ENCODE measurements at places on chromosomes 6 and 20.

GRCh38 chr6:53320964-53321363, 27.8 kb downstream of the ELOVL5 start:
- no peak for DNase-seq

- no peak for DNase-seq
Observed at GRCh38 chr6:105609375-105609991, 206.6 kb upstream of the PREP start.

GRCh38 chr20:32440069-32440757, 82.1 kb downstream of the ASXL1 start:
- DNase-seq = no peak

GRCh38 chr20:47238780-47239718, 117.5 kb downstream of the ZMYND8 start:
- no peak for DNase-seq

- DNase-seq = no peak
Observed at GRCh38 chr6:108361312-108361932, 66.6 kb downstream of the AFG1L start.

DNA sequence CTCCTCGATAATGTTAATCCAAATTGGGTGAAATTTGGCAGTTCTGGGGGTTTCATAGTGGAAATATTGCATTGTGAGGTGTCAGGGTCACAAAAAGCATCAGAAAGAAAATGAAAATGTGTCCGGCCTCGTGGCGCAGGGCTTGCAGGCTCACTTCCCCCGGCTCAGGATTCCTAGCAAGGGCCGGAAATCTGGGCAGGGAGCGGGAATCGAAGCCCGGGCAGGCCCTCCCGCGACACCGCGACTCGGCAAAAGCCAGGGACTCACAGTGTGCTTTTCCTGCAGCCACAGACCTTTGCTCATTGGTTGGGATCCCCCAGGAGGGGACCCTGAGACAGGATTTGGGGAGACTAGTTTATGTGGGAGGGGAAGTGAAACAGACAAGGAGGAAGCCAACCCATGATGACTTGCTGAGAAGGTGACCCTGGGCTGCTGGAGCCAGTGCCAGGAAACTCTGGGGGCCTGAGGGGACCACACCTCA, 847 bp upstream of the CD93 start:
- no peak for DNase-seq

- no peak for DNase-seq
Observed at GRCh38 chr6:40397287-40398033, 189.7 kb downstream of the LRFN2 start.

DNA sequence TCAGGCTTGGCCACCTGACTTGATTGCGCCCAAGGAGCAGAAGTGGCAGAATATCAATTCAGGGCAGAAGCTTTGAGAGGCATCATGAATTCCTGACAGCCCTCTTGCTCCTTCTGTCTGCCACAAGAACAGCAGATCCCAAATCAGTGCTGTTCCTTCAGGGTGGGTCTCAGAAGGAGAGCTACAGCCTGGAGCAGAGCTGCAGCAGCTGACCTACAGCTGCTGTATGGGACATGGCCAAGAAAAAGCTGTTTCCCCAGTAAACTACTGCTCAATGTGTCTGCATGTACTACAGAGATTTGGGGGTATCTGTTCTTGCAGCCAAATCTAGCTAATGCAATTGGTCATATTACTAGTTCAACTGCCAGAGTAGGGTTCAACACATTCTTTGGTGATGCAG, 69.0 kb downstream of the SLC22A3 start:
- no peak for DNase-seq

All from DMS79 (cell line).